Astrocyte of the hippocampus (primary cell): ENCODE measurements at places on chromosomes 3 and 15.

- no peak for DNase-seq
Observed at GRCh38 chr3:196843435-196844110, 24.1 kb upstream of the SENP5 start.

GRCh38 chr3:59280113-59280512 is 230.3 kb upstream of the CFAP20DC start:
- no peak for DNase-seq

DNA sequence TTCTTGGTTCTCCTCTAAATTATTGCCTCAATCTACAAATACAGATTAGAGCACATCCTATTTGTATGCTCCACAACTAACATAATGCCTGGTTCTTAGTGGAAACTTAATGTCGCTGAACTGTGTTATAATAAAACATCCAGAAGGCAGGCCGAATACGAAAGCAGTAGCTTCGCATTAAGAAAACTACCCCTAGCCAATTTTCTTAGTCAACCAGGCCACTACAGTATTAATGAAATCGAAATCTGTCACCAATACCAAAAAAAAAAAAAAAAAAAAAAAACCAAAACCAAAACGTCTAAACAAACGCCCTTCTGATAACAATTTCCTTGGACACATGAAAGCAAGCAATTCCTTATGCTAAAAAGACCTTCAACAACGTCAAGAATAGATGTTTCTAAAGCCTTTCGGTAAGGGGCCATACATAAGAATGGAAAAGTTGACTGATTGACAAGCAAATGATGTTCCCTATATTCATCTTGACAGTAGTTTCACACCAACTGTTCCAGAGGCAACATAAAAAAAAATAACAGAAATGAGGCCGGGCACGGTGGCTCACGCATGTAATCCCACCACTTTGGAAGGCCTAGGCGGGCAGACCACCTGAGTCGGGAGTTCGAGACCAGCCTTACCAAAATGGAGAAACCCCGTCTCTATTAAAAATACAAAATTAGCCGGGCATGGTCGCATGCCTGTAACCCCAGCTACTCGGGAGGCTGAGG is 1.3 kb downstream of the DENND6A start:
- DNase-seq, result no peak

DNA sequence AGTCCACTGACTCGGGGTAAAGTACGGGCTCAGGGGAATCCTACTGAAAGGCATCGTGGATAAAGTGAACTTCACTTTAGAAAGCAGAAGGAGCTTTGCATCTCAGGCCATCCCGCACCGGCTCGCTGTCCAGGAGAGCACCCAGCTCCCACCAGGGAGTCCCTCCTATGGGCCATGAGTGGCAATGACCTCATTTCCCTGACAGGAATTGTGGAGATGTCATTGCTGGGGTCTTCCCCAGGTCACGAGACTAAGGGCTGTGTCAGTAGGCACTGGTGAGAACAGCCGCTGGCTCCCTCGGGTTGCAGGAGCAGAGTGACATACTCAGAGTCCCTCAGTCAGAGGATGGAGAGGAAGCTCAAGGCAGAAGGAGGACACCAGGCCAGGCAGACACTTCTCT is 97.3 kb downstream of the XXYLT1 start:
- peak; percentile 23 for DNase-seq

DNA sequence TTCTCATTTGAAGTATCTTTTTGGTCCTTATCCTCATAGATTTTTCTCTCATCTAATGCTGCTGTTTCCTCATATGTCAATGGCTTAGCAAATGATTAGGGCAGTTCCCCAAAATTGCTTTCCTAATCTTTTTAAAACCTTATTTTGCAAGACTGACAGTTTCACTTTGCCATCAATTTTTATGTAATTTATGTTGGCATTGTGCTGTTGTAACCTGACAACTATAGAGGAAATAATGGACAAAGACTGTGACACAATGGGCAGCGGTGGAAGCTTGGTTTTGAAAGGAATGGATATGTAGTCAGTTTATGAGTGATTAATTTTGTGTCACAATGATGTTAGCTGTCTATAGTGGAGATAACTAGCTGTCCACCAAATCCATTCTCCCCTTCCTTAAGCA is 10.6 kb upstream of the SH3BP5 start:
- no peak for DNase-seq
